ENCODE measurements at places on chromosomes 11 and 22.
A peak's percentile ranks its signal among the peaks of the same experiment; 100 is the strongest.

DNA sequence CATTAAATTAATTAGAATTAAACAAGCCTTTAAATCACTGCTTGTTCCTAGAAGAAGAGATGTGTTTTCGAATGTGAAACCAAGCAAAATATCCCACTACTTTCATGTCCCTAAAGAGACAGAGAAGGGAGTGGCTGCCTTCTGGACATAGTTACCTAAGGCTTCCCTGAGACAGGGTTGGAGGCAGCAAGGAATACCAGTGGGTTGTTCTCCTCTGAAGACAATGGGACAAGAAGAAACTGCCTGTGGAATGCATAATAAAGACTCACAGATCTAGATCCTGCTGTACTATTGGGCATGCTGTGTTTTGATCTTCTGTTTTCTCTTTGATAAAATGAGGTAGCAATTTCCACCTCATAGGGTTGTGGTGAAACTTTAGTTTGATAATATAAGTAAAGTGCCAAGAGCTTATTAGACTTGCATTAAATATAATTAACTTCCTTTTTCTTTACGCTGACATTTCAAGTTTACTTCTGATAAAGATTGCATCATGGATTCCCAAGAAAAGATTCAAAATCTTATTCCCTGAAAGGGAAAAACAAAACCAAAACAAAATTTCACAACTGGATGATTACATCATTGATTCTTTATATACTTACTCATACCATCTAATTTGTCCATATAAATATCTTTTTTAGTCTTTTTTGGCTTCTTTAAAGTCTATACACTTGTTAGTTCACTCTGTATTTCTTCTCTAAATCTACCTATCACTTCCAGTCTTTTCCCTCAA, 621.3 kb downstream of the ETS1 start:
- DNase-seq: no peak

DNA sequence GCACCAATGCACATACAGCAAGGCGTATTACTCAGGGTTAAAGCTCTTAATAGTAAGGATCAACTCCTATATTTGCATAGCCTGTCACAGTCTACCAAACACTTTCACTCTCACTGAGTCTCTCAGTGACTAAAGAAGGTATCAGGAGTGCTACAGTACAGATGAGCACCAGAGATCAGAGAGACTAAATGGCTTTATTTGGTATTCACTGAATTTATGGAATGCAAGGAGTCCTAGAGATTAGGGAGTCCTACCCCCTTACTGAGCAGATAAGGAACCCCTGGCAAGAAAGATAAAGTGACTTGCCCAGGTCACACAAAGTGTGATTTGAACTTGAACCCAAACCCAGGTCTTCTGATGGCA, 396.4 kb upstream of the CCDC90B start:
- no peak for DNase-seq

GRCh38 chr11:43582024-43582862, 98.3 kb upstream of the HSD17B12 start:
- no peak for DNase-seq

DNA sequence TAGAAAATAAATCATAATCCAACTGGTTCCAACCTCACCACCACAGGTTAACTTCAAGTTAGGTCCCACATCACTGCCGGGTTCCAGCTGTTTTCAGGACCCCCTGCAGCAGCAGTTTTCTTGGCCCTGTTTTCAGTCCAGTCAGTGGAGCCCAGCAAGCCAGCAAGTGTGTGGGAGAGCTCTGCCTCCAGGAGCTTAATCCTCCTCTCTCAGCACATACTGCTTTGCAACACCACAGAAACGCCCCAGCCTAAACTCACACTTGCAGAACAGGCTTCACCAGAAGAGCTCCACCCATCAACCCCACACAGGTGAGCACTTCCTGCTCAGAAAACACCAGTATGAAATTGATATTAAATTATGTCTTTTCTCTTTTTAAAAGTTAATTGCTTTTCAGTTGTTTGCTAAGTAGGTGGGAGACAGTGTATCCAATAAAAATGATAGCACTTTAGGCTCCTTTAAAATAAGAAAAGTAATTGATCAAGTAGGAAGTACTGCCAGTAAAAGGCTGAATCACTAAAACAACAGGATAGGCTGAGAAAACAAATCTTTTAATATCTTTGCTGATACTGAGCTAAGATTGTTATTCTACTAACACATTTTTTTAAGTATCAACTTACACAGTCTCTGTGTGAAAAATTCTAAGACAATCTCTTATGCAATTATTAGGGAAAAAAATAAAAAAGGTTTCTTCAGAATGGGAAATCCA, 81.5 kb upstream of the TP53AIP1 start:
- DNase-seq: no peak

DNA sequence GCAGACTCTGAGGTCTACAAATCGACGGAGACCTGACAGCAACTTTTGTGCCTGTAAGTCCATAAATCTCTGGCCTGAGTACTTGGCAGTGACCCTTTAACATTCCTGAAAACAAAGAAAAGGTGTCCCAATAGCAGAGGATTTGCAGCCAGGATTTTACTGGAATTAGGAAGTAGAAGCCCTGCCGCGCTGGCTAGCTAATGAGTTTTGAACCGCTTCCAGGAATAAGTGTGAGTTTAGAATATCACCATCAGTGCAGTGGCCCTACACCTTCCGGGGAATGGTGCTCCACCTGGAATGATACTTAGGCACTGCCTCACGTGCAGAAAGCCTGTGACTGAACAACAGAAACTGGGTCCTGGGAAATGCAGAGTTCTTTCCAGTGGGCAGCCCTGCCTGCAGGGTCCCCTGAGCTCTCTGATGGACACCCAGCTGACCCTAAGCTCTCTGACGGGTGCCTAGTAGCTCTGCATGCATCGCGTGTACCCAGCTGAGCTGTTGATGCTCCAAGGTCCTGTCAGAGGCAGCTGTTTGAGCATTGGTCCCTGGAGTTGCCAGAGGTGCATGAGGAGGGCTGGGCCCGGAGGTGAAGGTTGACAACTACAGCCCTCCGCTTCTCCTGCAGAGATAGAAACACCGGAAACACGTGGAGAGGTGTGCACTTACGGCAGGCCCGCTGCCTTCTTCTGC, 380.9 kb downstream of the TBC1D22A start:
- no peak for DNase-seq

DNA sequence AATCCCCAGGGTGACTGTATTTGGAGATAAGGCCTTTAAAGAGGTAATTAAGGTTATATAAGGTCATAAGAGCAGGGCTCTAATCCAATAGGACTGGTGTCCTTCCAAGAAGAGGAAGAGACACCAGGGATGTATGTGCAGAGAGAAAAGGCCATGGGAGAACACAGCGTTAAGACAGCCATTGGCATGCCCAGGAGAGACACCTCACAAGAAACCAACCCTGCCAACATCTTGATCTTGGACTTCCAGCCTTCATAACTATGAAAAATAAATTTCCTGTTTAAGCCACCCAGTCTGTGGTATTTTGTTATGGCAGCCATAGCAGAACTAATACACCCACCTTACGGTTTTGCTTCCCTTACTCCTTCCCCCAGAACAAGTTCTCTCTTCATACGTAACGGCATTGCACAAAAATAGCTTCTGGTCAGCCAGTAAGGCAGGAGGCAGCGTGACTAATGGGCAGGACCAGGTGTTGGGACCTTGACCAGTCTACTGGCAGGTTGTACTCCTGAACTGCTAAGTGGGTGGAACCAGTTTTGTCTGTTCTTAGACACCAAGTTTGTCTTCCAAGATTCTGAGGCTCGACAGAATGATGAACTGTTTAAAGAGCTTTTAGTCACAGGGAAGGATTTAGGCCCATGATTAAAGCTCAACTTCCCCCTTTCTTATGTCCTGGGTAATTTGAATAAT, 31.9 kb upstream of the UPB1 start:
- no peak for DNase-seq

DNA sequence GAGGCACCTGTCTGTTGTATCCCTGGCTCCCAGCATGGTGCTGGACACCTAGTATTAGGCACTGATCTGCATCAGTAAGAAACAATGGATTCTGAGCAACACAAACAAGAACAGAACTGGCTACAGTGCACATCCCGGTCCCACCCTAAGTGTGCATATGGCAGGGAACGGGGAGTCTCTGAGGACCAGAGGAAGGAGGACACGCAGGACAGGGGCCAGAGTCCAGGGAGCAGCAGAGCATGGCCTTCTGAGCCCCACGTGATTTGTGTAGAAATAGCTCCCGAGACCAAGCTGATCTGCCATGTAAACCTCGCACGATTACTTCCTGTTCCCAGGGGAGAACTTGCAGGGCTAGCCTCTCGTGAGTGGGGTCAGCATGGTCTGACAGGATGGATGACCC, 12.7 kb upstream of the SNX32 start:
- DNase-seq: no peak

DNA sequence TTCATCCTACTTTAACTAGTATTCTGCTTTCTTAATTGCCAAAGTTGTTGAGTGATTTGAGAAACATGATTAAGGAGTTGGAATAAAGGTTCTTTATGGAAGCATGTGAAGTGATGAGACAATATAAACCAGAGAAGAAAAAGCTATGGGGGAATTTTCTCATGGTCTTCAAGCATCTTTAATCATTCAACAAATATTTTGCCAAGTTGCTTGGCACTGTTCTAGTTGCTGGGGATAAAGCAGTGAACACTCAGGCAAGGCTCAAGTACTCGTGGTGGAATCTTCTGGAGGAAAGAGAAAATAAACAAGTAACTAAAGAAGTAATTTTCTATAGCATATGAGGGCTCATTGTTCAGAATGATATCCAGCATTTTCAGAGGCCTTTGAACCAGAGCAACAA, 9.2 kb upstream of the PIWIL4 start:
- no peak for DNase-seq

- no peak for DNase-seq
Measured at GRCh38 chr11:1128311-1129142, 29.2 kb upstream of the MUC5AC start.

- no peak for DNase-seq
Measured at GRCh38 chr11:69647761-69648497, 7.0 kb downstream of the CCND1 start.

DNA sequence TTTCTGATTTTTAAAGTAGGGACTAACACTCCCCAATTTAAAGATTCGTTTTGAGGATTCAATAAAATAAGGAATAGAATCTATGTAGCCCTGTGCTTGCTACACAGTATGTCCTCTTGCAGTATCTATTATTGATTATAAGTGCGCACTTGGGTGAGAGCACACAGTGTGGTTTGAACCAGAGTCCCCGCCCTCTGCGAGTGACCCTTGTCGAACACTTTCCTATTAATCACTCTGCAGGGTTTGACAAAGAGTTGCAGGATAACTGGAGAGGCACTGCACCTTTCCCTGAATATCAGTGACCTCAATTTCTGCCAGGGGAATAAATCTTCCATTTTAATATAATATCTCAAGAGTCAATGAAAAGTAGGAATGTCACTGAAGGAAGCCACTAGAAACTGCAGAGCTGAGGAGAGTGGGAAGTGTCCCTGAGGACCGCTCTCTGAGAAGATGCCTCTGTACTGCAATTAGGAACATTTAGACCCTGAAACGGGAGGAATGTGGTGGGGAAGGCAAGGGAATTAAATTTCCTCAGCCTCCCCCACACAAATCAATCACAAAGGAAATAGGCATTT, 182.2 kb downstream of the MAML2 start:
- DNase-seq: no peak

- DNase-seq: peak; percentile 50
Measured at GRCh38 chr11:3984896-3985295, 109.7 kb upstream of the RRM1 start.

DNA sequence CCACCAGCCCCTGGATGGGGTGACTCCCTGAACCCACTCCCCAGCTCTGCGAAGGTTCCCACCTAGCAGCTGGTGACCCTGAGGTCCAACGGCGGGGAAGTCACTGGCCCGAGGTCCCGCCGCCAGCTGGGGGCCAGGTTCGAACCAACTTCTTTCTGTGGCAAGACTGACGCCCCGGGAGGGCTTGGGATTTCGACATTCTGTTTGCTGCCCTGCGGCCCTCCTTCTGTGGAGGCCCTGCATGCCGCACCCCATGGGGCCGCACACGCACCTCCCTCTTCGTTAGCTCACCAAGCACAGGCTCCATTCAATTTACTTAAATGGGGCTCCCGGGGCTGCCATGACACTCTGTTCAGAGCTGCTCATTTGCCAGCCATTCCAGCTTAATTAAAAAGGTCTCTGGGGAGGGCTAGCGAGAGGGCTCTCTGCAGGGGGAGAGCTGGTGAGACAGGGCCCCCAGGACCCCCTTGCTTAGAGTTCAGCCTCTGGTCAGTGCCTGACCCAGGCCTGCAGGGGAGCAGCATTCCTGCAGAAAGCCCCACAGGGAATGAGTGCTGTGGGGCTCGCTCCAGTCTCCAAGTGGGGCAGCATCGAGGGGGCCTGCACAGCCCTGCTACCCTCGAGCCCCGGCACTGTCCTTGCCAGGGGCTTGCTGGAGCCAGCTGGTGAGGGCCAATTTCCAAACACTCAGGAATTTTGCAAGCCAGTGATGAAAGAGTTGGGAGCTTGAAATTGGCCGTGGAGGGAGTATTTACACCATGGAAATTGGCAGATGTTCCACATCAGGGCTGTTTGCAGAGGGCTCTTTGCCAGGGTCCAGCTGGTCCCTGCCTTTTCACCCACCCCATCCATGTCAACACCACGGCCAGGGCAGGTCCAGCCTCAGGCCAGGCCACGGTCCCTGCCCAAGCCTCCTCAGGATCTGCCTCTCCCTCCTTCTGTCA, 80.8 kb downstream of the CACNA1I start:
- no peak for DNase-seq

GRCh38 chr11:15938121-15938611, 418.2 kb downstream of the SOX6 start:
- no peak for DNase-seq

GRCh38 chr11:129455756-129456655, 80.4 kb downstream of the BARX2 start:
- no peak for DNase-seq

DNA sequence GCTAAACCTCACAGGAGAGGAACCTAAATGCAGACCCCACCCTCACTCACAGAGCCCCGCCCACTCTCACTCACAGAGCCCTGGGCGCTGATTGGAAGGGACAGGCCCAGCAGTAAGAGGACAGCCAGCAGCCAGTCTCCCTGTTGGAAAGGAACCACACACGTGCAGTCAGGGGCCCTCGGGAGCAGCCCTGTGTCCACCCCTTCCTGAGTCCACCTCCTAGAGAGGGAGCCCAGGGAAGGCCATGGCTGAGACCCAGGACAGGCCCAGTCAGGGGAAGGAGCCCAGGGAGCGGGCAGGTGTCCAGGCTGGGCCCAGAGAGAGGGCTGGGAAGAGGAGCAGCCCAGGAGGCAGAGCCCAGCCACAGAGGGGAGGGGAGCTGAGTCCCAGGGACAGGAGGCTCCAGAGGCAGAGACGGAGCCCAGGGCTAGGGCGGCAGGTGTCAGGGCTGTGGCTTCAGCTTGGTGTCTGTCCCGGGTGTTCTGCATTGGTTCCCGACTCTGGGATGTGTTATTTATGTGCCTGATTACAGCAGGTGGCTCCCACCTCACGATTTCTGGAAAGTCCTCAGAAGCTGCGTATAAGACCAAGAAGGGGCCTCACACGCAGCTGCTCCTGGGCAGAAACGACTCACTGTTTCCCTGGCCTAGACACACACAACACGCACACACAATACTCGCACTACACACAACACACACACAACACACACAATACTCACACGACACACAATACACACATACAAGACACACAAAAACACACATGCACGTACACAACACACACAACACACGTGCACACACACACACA, 9.0 kb upstream of the APOBEC3H start:
- DNase-seq: no peak

GRCh38 chr22:49972163-49973017, 11.8 kb downstream of the PIM3 start:
- DNase-seq: no peak

All from CD8-positive, alpha-beta memory T cell (primary cell).